ENCODE measurements at places on chromosomes 4 and X. TPM values are rescaled to one million over a fixed set of nuclear protein-coding genes. Genes with fewer than 3 reads are reported as not detected.

The BEND2 gene
- not detected for polyA plus RNA-seq

The ALPK1 gene
- polyA plus RNA-seq: 11.8 TPM

The DKC1 gene
- 31.5 TPM for polyA plus RNA-seq

The VEGFC gene
- polyA plus RNA-seq: 47.7 TPM

The PRR27 gene
- not detected for polyA plus RNA-seq

The NPY2R gene
- not detected for polyA plus RNA-seq

The KLHL2 gene
- 11.7 TPM for polyA plus RNA-seq

The MAGEB1 gene
- polyA plus RNA-seq: not detected

The RAB40AL gene
- 0.39 TPM for polyA plus RNA-seq

The TMSB15A gene
- polyA plus RNA-seq: 6.3 TPM

The NDP gene
- polyA plus RNA-seq: not detected

The PAGE2B gene
- polyA plus RNA-seq: not detected

The NAA11 gene
- polyA plus RNA-seq: not detected

The MAGEA11 gene
- not detected for polyA plus RNA-seq

The DCAF16 gene
- polyA plus RNA-seq: 20.6 TPM

The FATE1 gene
- not detected for polyA plus RNA-seq

The ATOH1 gene
- not detected for polyA plus RNA-seq

The SLC9B2 gene
- 12.6 TPM for polyA plus RNA-seq

The MAOA gene
- 0.36 TPM for polyA plus RNA-seq

The MED12 gene
- 12.4 TPM for polyA plus RNA-seq

The GLRA3 gene
- not detected for polyA plus RNA-seq

The NXF3 gene
- 0.83 TPM for polyA plus RNA-seq

The KIAA1210 gene
- polyA plus RNA-seq: not detected

The MAGEA12 gene
- polyA plus RNA-seq: not detected

The ETDB gene
- polyA plus RNA-seq: not detected

Measured in BJ (cell line).